Mesangial cell (primary cell): ENCODE measurements at places on chromosomes 6 and 20. TPM values are rescaled to one million over a fixed set of nuclear protein-coding genes. Genes with fewer than 3 reads are reported as not detected.

HCRTR2 gene
- not detected in 2 replicates for total RNA-seq

ZC2HC1B gene
- not detected in 2 replicates for total RNA-seq

LCA5 gene
- 1.3 and 2.2 TPM in 2 replicates for total RNA-seq

HLA-DPB1 gene
- 6.8 and 41.1 TPM in 2 replicates for total RNA-seq

RNF144B gene
- total RNA-seq, result 2.1 and 13.2 TPM in 2 replicates

CDK19 gene
- total RNA-seq, result 8.1 and 9.9 TPM in 2 replicates

IYD gene
- total RNA-seq, result not detected in 2 replicates

ME1 gene
- total RNA-seq, result 7.6 and 14.3 TPM in 2 replicates

MYMX gene
- 0.25 TPM in 1 of 2 replicates, not detected in the other for total RNA-seq

C20orf141 gene
- total RNA-seq, result 0.76 TPM in 1 of 2 replicates, not detected in the other

ULBP2 gene
- 2.8 and 6.4 TPM in 2 replicates for total RNA-seq

OR2B6 gene
- total RNA-seq, result not detected in 2 replicates

HCK gene
- total RNA-seq, result not detected in 2 replicates

NQO2 gene
- total RNA-seq, result 7.7 and 24.2 TPM in 2 replicates

PTGIS gene
- total RNA-seq, result 0.98 and 8.9 TPM in 2 replicates

ZNF334 gene
- 1.1 and 2.0 TPM in 2 replicates for total RNA-seq

MAVS gene
- total RNA-seq, result 22.0 and 29.4 TPM in 2 replicates

RBBP9 gene
- 12.4 and 16.1 TPM in 2 replicates for total RNA-seq

FAM162B gene
- not detected in 2 replicates for total RNA-seq
